Activated CD4-positive, alpha-beta memory T cell treated with anti-CD3 and anti-CD28 coated beads for 36 hours (primary cell): ENCODE measurements at places on chromosomes 6 and 20. TPM values are rescaled to one million over a fixed set of nuclear protein-coding genes. Genes with fewer than 3 reads are reported as not detected.

Gene RGS19
- total RNA-seq, result 44.4 TPM

- no peaks in the 10 kb centered on the region for H3K36me3 ChIP-seq
- H3K27me3 ChIP-seq, result peaks cover 4% of the 10 kb centered on the region
- DNase-seq, result peak; percentile 54
- no peak overlapping the region for H3K27ac ChIP-seq
Measured at GRCh38 chr20:52047811-52048764, 143.5 kb downstream of the ZFP64 start.

Gene VGLL2
- not detected for total RNA-seq

Gene CST4
- not detected for total RNA-seq

GRCh38 chr20:6502999-6503398, 264.5 kb upstream of the BMP2 start:
- DNase-seq, result no peak
- H3K27ac ChIP-seq, result no peak overlapping the region
- no peaks in the 10 kb centered on the region for H3K36me3 ChIP-seq
- H3K27me3 ChIP-seq, result no peaks in the 10 kb centered on the region
- H3K4me1 ChIP-seq, result no peaks in the 10 kb centered on the region
- no peak overlapping the region for H3K4me3 ChIP-seq

- H3K27me3 ChIP-seq, result peaks cover 8% of the 10 kb centered on the region
- H3K27ac ChIP-seq, result no peak overlapping the region
- no peaks in the 10 kb centered on the region for H3K36me3 ChIP-seq
- no peak for DNase-seq
- no peak overlapping the region for H3K4me3 ChIP-seq
- H3K4me1 ChIP-seq, result peaks cover 4% of the 10 kb centered on the region
Measured at GRCh38 chr20:49785852-49786175, 26.8 kb upstream of the SLC9A8 start.

Gene TCFL5
- total RNA-seq, result 5.0 TPM

DNA sequence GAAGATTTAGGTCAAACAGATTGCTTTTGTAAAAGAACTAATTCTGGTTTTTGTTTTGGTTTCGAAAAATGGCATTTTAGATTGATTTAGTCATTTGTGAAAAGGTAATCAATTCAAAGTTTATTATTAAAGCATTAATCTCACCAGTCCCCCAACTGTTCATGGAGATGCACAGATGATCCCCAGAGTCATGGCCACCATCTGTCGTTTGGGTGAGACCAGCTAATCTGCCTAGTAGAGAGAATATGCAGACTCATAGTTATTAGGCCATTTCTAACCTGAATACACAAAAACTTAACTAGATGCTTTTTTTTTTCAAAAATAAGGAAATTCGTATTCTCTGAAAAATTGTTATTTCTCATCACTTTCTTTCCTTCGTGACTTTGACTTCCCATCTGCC, 58.1 kb downstream of the C6orf58 start:
- H3K27me3 ChIP-seq, result no peaks in the 10 kb centered on the region
- DNase-seq, result no peak
- no peak overlapping the region for H3K4me3 ChIP-seq

DNA sequence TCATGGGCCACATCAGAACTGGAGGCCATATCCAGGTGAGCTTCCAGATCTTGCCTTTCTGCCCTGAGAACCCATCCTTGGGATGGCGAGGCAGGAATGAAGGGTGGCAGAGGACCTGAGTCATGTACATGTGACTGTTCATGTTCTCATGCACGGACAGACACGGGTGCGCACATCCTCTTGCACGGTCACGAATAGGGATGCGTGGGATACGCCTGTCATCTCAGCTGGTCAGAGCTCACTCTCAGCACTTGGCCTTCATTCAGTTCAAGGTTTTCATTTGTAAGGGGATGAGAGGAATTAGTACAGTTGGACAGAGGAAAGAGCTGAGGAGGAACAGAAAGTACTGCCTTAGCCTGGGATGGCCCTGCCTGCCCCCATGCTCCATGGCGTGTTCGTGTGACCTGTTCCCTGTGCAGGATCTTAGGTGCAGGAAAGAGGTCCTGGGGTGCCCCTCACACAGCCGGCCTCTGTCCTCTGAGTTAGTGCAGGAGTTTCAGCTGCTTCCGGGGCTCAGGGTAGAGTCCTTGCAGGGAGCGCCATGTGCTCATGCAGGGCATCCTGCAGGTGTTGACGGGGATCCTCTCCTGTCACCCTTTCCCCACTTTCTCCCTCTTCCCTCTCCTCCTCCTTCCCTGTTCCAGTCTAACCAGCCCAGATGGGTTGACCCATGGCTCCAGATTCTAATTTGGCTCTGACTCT, 173.4 kb downstream of the DTNBP1 start:
- H3K27me3 ChIP-seq, result no peaks in the 10 kb centered on the region
- no peak overlapping the region for H3K4me3 ChIP-seq
- H3K36me3 ChIP-seq, result peaks cover 40% of the 10 kb centered on the region
- peak overlapping the region; percentile 46 for H3K27ac ChIP-seq
- peaks cover 35% of the 10 kb centered on the region for H3K4me1 ChIP-seq

GRCh38 chr20:63836458-63837344, 5.6 kb upstream of the ZBTB46 start:
- no peak overlapping the region for H3K27ac ChIP-seq
- no peak overlapping the region for H3K4me3 ChIP-seq
- H3K4me1 ChIP-seq, result no peaks in the 10 kb centered on the region
- no peak for DNase-seq
- H3K36me3 ChIP-seq, result no peaks in the 10 kb centered on the region
- H3K27me3 ChIP-seq, result peaks cover 7% of the 10 kb centered on the region

DNA sequence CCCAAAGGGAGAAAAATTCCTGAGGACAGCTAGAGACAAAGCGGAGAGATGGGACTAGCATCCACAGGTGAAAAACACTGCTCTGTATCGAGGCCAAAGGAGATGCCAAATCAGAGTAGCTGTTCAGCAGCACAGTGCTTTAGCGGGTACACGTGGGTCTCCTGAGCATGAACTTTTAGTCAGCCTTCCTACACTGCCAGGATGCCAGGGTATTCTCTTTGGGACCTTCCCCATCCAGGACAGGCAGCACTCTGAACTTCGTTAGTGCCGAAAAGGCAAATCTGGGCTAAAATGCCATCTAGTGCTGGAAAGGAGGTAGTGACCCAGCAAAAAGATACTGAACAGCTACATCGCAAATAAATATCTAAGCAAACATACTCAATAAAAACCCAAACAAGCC, 64.9 kb downstream of the C6orf58 start:
- no peaks in the 10 kb centered on the region for H3K27me3 ChIP-seq
- peaks cover 3% of the 10 kb centered on the region for H3K36me3 ChIP-seq
- no peak overlapping the region for H3K27ac ChIP-seq

- DNase-seq, result no peak
- H3K27ac ChIP-seq, result no peak overlapping the region
- H3K4me3 ChIP-seq, result no peak overlapping the region
- H3K36me3 ChIP-seq, result peaks cover 3% of the 10 kb centered on the region
Measured at GRCh38 chr20:59955131-59955796, 3.0 kb upstream of the CDH26 start.

DNA sequence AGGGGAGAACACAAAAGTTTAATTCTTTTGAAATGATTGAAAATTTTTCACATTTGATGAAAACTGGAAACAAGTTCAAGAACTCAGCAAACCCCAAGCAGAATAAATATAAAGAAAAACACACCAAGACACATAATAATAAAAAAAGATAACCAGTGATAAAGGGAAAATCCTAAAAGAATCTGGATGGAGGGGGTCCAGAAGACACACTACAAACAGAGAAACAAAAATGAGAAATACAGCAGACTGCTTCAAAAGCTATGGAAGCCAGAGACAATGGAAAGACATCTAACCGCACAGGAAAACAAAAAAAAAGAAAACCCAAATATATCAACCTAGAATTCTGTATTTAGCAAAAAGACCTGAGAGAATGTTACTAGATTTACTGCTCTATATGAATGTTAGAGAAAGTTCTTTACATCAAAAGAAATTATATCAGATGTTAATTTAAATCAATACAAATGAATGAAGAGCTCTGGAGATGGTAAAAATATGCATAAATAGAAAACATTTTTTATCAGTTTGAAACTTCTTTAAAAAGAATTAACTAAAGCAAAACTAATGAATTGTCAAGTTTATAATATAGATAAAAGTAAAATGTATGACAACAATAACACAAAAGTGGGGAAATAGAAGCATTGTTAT, 310.7 kb upstream of the PREP start:
- H3K27ac ChIP-seq, result no peak overlapping the region
- H3K36me3 ChIP-seq, result peaks cover 11% of the 10 kb centered on the region
- H3K4me1 ChIP-seq, result no peaks in the 10 kb centered on the region

- H3K36me3 ChIP-seq, result peaks cover 53% of the 10 kb centered on the region
- H3K27ac ChIP-seq, result no peak overlapping the region
- no peak for DNase-seq
- H3K4me3 ChIP-seq, result no peak overlapping the region
Measured at GRCh38 chr6:126042001-126042419, 55.7 kb downstream of the TRMT11 start.

DNA sequence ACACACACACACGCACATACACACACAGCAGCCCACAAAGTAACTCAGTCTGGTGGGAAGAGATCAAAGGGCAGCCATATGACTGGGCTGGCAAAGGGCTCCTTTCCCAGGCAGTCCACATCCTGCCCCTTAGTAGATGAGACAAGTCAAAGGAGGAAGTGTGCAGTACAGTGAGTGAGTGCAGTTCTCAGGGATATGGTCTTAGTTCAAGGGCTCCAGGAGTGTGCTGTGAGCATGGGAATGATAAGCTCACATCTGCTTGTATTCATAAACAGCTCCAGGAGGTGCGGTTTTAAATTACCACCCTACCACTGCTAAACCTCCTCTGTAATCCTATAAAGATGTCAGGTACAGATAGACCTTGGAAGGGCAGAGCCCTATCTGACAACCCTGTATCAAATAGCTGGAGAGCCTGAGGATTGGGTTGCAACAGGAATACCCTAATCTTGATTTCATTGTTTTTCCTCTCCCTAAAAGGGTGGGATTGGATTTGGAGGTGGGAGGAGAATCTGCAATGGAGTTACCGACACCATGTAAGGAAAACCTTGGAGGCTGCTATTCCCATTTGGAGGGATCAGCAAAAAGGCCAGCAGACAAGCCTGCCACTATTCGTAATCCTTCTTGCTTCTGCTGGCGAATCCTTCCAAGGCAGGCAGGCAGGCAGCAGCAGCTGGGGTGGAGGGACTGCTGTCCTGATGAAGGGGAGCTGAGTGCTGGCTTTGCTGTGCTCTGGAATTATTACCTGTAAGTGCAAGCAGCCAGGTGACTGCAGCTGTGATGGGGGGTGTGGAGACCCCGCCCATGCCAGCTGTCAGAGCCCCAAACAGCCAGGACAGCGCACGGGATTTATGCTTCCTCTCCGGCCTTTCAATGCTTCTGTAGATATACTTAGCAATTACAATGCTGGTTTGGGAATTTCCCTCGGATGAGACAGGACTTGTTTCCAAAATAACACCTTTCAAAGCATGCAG, 342.7 kb downstream of the PRL start:
- no peak overlapping the region for H3K4me3 ChIP-seq
- H3K36me3 ChIP-seq, result no peaks in the 10 kb centered on the region
- no peak for DNase-seq
- H3K4me1 ChIP-seq, result no peaks in the 10 kb centered on the region

DNA sequence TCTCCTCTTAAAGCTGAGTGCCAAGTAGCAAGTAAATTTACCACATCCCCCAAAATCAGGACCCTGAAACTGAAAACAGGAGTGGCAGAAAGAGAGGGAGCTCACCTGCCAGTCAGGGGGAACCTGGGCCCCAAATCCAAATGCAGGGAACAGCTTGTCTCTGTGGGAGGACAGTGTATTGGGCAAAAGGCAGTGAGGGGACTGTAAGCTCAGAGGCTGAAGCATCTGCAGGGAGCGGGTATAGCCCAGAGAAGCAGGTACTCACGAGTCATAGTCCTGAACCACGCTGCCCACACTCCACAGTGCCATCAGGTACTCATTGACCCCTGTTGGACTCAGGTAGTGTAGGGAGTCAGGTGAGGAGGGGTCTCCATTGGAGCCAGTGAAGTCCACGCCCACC, 15.0 kb downstream of the SPAG4 start:
- H3K27me3 ChIP-seq, result no peaks in the 10 kb centered on the region
- H3K27ac ChIP-seq, result no peak overlapping the region
- peaks cover 24% of the 10 kb centered on the region for H3K36me3 ChIP-seq

Gene HLA-DRB1
- total RNA-seq, result 7.3 TPM

- no peaks in the 10 kb centered on the region for H3K36me3 ChIP-seq
- no peaks in the 10 kb centered on the region for H3K4me1 ChIP-seq
- H3K4me3 ChIP-seq, result no peak overlapping the region
- H3K27me3 ChIP-seq, result peaks cover 3% of the 10 kb centered on the region
Measured at GRCh38 chr20:58597249-58597891, 53.7 kb upstream of the STX16 start.

GRCh38 chr6:71766796-71767195, 119.6 kb upstream of the RIMS1 start:
- H3K36me3 ChIP-seq, result no peaks in the 10 kb centered on the region
- no peaks in the 10 kb centered on the region for H3K27me3 ChIP-seq
- no peak overlapping the region for H3K4me3 ChIP-seq
- no peaks in the 10 kb centered on the region for H3K4me1 ChIP-seq
- H3K27ac ChIP-seq, result no peak overlapping the region

GRCh38 chr6:71324194-71324785, 35.7 kb downstream of the OGFRL1 start:
- peaks cover 6% of the 10 kb centered on the region for H3K27me3 ChIP-seq
- DNase-seq, result no peak
- H3K36me3 ChIP-seq, result no peaks in the 10 kb centered on the region
- no peak overlapping the region for H3K4me3 ChIP-seq
- no peak overlapping the region for H3K27ac ChIP-seq

GRCh38 chr6:135347887-135348286, 149.7 kb downstream of the AHI1 start:
- H3K4me3 ChIP-seq, result no peak overlapping the region
- H3K27me3 ChIP-seq, result no peaks in the 10 kb centered on the region
- DNase-seq, result no peak
- H3K27ac ChIP-seq, result no peak overlapping the region

GRCh38 chr6:169429001-169429400, 175.4 kb upstream of the THBS2 start:
- H3K27ac ChIP-seq, result no peak overlapping the region
- no peaks in the 10 kb centered on the region for H3K4me1 ChIP-seq

GRCh38 chr6:154106251-154106650, 67.2 kb downstream of the OPRM1 start:
- H3K4me1 ChIP-seq, result no peaks in the 10 kb centered on the region
- H3K36me3 ChIP-seq, result no peaks in the 10 kb centered on the region
- H3K4me3 ChIP-seq, result no peak overlapping the region
- no peak overlapping the region for H3K27ac ChIP-seq
- DNase-seq, result no peak

- H3K4me1 ChIP-seq, result peaks cover 65% of the 10 kb centered on the region
- H3K4me3 ChIP-seq, result peak overlapping the region; percentile 21
- peaks cover 82% of the 10 kb centered on the region for H3K27me3 ChIP-seq
- peak; percentile 86 for DNase-seq
- H3K27ac ChIP-seq, result no peak overlapping the region
Measured at GRCh38 chr20:38726804-38727606, 2.7 kb downstream of the SLC32A1 start.

- no peaks in the 10 kb centered on the region for H3K36me3 ChIP-seq
- no peak overlapping the region for H3K27ac ChIP-seq
- peaks cover 54% of the 10 kb centered on the region for H3K27me3 ChIP-seq
- no peak overlapping the region for H3K4me3 ChIP-seq
Measured at GRCh38 chr20:51560042-51560441, 17.5 kb upstream of the NFATC2 start.
